ENCODE measurements at places on chromosomes 2 and 18.

DNA sequence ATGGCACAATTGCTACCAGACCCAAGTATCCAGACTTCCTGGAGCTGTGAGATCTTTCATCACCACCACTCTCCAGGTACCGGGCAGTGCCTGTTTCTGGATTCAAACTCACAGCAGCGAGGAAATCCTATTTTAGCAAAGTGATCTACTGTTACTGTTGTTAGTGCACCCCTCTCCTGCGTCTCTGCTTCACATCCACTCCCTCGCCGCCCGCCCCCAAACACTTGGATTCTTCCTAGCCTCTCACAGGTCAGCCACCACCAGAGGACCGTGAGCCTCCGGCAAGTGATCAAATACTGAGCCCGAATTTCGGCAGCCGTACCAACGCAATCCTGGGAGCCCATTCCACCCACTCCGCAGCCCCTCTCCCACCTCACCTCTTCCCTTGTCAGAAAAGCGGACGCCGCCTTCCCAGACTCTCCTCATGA is 519 bp downstream of the METTL4 start:
- peak; percentile 38 for DNase-seq

DNA sequence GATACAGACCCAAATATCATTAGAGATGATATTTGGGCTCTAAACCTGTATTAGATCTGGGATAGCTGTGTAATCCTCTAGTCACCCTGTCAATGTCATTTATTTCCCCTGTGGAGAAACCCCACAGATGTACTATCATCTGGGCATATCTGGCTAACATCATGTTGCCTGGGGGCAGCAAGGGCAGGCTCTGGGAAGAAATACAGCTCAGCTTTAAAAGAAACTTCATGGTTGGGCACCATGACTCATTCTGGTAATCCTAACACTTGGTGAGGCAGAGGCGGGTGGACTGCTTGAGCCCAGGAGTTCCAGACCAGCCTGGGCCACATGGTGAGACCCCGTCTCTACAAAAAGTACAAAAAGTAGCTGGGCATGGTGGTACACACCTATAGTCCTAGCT is 282.5 kb downstream of the SLC8A1 start:
- no peak for DNase-seq

GRCh38 chr2:37472959-37473358 is 128.5 kb downstream of the QPCT start:
- DNase-seq = no peak

DNA sequence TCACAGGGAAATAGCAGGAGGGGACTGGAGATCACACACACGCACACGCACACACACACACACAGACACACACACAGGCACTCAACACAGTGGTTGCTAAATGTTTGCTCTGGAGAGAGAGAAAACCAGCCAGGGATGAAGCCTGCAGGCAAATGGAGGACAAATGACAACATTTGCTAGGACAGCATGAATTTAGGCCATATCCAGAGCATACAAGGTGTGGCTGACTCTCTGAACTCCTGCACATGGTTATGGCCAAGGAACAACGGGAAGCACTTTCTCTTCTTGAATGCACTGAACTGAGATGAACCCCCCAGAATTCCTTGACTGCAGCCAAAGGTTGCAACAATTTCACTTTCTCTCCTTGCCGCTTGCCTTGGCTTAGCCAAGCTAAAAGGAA is 230.0 kb upstream of the RASGRP3 start:
- no peak for DNase-seq

Measured in NCI-H510A (cell line).